ENCODE measurements at places on chromosomes 6 and 20.

- no peak for DNase-seq
Measured at GRCh38 chr6:63493557-63493956, 78.7 kb upstream of the LOC128125822 start.

DNA sequence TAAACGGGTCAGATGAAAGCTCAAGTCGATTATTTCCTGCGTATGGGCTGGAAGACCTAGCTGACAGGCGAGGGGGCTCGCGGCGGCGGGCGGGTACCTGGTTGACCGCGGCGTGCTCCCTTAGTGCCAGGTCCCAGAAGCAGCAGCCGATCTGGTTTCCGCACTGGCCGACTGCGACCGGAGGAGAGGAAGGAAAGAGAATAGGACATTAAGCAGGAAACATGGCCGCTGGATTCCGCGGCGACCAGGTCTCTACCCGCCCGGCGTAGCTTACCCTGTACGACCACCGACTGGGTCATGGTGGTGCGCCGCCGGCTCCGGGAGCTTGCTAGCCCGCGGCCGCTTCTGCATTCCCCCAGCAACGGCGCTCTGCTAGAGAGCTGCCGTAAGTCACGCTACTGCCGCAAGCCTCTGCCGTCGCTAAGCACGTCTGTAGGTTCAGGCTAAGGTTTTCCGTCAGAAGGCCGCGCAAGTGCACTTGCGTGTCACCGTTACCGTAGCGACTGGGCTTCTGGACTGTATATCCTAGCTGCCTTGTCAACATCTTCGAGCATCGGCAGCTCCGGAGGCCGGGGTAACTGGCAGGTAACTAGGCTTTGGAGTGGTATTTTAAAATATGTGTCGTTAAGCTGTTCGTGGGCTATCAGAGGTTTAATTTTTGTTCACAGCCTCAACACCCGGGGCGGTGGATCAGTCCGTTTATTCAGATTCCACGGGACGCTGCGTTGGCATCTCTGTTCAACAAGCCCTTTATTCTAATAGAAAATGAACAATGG, at the start of the genes FAM229B and TUBE1:
TSS of gene FAM229B (plus strand) at position 456 of the 776 bp plus-strand sequence. CDS start 11,693 bp downstream, outside the sequence.
TSS of gene TUBE1 (minus strand) at position 347 of the 776 bp plus-strand sequence. CDS start at position 299, 48 bp downstream.
- DNase-seq = peak; percentile 99

DNA sequence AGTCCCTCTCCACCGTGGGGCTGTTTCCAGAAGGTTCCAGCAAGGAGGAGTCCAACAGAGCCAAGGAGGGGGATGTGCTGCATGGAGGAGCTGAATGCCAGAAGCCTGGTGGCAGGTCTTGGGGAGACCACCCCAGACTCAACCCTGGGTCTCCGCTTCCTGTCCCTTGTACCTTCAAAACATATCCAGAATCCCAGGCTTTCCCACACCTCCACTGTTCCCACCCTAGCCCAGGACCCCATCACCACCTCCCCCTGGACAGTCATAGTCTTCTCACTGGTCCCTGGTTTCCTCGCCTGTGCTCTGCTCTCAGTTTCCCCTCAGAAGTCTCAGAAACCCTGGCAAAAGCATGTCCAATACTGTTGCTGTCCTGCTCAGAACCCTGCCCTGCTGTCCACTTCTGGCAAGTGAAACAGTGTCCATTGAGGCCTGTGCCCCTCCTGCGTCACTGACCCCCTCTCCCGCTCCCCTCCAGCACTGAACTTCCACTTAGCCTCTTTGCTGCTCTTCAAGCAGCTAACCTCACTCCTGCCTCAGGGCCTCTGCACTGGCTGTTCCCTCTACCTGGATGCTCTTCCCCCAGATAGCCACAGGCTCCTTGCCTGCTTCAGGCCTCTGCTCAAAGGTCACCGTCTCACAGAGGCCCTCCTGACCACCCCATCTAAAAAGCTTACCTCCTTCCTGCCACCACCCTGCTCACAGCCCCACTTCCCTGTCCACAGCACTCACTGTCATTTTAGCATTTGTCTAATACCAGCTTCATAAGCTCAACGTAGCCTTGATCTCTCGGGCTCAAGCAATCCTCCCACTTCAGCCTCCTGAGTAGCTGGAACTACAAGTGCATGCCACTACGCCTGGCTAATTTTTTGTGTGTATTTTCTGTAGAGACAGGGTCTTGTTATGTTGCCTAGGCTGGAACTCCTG, 169.2 kb downstream of the GRM4 start:
- no peak for DNase-seq

- no peak for DNase-seq
Measured at GRCh38 chr6:6046716-6047115, 40.0 kb upstream of the NRN1 start.

DNA sequence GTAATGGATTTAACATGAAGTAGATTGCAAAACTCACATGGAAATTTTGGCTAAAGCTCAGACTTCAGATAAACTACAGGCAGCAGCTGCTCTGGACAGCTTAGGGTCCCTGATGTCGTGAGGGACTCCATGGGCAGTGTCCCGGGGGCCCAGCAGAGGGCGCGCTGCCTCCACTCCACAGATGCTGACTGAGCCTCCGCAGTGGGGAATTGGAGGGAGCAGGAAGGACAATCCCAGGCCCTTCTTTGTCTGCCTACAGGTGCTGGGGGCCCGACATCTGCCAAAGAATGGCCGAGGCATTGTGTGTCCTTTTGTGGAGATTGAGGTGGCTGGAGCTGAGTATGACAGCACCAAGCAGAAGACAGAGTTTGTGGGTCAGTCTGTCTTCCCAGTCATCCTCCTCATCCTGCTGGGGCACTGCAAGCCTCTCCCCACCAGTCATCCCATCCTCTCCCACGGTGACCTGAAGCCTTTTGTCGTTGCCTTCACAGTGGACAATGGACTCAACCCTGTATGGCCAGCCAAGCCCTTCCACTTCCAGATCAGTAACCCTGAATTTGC, 35.9 kb downstream of the PLCG1 start:
- peak; percentile 31 for DNase-seq

- DNase-seq = no peak
Measured at GRCh38 chr20:1449370-1449769, 17.3 kb downstream of the NSFL1C start.

DNA sequence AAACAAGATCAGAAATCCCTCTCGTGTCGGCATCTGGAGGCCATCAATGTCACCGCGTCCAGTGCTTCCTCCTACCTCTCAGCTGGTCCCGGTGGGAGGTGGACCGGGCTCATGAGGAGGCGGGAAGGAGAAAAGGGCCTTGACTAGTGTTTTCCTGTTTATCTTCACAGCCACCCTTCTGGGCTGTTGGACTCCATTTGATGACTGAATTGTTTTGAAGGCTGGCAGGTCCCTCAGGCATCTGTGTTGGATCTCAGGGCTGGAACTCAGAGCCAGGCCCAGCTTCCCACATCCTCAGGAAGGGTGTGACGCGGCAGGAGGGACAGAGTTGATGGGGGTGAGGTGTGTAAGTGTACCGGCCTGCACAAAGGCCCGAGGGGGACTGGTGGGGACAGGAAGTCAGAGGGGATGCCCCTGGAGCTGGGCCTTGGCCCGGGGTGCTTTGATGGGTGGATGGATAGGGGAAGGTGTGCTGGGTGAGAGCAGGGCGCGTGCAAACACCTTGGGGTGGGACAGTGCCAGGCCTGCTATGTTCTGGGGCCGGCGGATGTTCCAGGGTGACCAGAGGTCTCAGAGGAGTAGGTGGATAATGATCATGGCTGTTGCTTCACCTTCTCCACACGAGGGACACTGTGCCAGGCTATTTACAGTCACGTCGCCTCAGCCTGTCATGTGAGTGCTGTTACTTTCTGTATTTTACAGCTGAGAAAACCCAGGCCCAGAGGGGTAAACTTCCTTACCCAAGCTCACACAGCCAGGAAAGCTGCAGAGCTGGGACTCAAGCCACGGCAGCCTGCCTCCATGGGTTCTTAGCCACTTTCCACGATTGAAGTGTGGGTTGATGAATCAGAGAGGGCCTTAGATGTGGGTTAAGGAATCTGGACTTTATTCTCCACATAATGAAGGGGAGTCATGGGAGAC, 17.9 kb upstream of the CHMP4B start:
- DNase-seq = peak; percentile 72
